Stimulated activated CD8-positive, alpha-beta memory T cell treated with anti-CD3 and anti-CD28 coated beads, Interleukin-7, amount 100 ng/mL, for 48 hours (primary cell): ENCODE measurements at places on chromosomes 7 and 10.

GRCh38 chr10:67127441-67127840 lies 201.6 kb downstream of the LRRTM3 start:
- no peak for DNase-seq

GRCh38 chr10:86250399-86250798 lies 116.2 kb downstream of the GRID1 start:
- DNase-seq = no peak

GRCh38 chr10:11663763-11664555 lies 52.5 kb upstream of the USP6NL start:
- no peak for DNase-seq

GRCh38 chr10:91307489-91307888 lies 87.0 kb downstream of the PCGF5 start:
- DNase-seq = no peak

- no peak for DNase-seq
These were observed 116.6 kb downstream of the INPP5A start for GRCh38 chr10:132654121-132654571.

GRCh38 chr10:94200146-94200837 lies 162.4 kb downstream of the NOC3L start:
- no peak for DNase-seq

GRCh38 chr10:48523212-48523819 lies 81.6 kb downstream of the ARHGAP22 start:
- DNase-seq = no peak

- DNase-seq = no peak
These were observed 54.7 kb downstream of the RASGEF1A start for GRCh38 chr10:43212043-43212721.

- no peak for DNase-seq
These were observed 80.6 kb downstream of the RGS10 start for GRCh38 chr10:119461923-119462322.

GRCh38 chr7:42395607-42396006 lies 158.6 kb upstream of the GLI3 start:
- no peak for DNase-seq

GRCh38 chr10:117004227-117005025 lies 561 bp downstream of the SHTN1 start:
- no peak for DNase-seq

DNA sequence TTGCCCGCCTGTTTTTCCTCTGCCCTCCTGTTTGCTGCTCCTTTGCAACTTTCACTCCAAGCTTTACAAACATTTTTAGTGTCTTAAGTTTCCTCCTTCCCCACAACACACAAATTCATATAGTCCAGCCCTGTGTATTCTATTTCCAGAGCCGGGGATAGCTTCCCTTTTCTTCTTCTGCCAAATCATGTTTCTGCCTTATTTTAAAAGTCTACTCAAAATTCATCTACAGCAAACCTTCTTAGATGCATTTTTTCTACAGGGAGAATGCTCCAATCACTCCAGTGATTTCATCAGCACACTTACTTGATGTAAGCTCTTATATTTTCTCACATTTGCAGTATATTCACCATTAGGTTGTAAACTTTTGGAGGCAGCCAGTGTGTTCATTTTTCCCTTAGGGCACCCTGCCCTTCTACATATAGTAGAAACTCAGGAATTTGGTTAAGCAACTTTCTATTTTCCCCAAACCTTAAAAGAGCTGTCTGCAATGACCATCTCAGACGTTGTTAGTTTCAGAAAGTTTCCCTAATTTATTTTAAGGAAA lies 12.4 kb upstream of the ACTA2 start:
- DNase-seq = no peak

GRCh38 chr7:26365901-26366275 lies 74.2 kb downstream of the SNX10 start:
- DNase-seq = no peak

DNA sequence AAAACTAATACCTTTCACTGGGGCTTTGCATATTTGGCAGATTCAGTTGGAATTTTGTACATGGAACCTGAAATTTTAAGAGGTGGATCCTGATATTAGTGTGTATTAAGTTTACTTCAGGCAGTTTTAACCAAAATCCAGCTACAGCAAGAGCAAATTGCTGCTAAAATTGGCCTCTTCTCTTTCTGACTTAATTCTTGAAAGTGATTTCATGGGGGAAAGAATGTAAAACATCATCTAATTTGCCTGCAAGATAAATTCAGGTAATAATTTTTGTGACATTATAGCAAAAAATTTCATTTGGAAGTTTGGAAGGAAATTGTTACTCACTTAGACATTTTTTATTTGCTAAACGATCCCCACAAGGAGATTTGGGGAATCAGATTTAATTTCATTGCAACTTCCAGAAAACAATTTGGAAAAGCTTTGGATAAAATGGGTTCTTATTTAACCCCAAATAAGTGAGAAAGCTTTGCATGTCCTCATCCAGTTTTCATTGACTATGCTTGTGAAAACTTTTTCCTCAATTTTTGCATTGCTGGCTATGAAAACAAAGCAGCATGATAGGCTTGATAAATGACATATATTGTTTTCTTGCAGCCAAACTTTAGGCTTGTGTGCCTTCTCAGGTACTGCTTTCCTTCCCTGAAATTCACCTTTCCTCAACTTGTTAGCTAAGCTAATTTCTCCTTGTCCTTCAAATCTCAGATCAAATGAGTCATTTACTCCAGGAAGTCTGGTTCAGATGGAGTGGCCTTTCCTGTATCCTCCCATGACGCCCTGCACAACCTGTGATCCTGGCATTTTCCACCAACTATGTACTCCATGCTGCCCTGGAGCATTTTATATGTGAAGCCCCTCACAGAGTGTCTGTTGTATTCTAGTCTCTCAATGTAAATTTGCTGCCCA lies 27.4 kb upstream of the ZNF438 start:
- no peak for DNase-seq

DNA sequence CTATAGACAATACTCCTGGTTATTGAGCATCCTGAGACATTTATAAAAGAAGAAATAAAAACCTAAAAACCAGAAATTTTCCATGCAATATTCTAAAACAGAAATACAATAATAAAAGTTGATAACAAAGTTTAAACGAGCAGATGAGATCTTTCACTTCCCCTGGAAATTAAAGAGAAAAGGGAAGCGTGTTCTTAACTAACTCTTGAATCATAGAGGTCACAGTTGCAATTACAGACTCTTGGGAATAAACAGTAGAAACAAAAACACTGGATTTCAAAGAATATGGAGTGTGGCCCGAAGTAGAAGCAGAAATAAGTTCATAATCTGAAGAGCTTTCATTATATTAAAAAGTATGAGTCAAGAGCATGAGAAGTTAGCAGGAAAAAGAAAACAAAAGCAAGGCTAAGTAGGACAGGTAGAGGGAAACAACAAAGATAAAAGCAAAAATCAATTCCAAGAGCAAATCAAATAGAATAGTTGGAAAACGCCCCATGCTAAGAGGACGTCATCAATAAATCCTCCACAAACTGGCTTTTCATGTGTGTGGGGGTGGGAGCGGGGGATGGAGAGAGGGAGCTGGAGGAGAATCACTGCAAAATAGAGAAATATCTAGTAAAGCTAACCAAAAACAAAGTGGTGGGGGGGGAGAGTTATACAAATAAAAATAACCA lies 55.2 kb upstream of the C10orf71 start:
- no peak for DNase-seq

DNA sequence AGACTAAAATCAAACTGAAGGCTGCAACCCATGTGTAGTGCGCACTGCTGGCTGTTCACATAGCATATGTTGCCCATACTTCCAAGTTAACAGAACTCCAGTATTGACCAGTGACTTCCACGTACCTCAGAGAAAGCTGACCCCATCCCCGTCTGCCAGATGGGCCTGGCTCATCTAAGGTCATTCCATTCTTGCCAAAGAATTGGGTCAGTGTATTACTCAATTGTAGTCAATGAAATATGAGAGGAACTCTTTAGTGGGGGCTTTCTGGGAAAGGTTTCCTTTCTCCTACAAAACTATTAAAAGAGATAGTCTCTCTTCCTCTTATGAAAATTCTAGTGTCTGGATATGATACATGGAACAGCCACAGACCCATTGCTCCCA lies 238.6 kb downstream of the COBL start:
- DNase-seq = no peak

GRCh38 chr7:128025819-128026218 lies 5.4 kb downstream of the LRRC4 start:
- no peak for DNase-seq

DNA sequence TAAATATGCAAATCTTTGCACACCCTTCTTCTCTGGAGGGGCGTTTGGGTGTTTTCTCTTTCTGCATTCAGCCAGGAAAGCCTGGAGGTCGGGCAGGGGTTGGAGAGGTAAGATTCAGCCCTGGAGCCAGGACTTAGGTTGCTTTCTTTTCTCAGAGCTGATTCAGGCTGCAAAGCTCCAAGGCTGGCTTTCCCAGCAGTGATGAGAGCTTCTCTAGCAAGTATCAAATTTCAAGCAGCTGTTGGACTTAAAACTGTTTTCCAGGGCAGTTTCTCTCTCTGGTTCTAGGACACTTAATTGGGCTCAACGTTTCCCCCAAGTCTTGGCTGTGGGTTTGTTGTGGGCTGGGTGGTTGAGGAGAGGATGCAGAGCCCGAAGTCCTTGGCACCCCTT lies 608 bp downstream of the AKR1B10 start:
- DNase-seq = no peak
